ENCODE measurements at places on chromosomes 11 and 22.

GRCh38 chr11:67310246-67311050 lies 7.1 kb downstream of the SSH3 start:
- peaks cover 13% of the 10 kb centered on the region for H3K4me1 ChIP-seq
- no peak overlapping the region for H3K27ac ChIP-seq
- H3K36me3 ChIP-seq, result no peaks in the 10 kb centered on the region
- H3K4me3 ChIP-seq, result no peak overlapping the region
- no peak for DNase-seq
- no peaks in the 10 kb centered on the region for H3K27me3 ChIP-seq

GRCh38 chr11:1197431-1197885 lies 25.4 kb upstream of the MUC5B start:
- no peak for DNase-seq
- no peaks in the 10 kb centered on the region for H3K27me3 ChIP-seq
- H3K4me3 ChIP-seq, result no peak overlapping the region
- no peaks in the 10 kb centered on the region for H3K36me3 ChIP-seq

DNA sequence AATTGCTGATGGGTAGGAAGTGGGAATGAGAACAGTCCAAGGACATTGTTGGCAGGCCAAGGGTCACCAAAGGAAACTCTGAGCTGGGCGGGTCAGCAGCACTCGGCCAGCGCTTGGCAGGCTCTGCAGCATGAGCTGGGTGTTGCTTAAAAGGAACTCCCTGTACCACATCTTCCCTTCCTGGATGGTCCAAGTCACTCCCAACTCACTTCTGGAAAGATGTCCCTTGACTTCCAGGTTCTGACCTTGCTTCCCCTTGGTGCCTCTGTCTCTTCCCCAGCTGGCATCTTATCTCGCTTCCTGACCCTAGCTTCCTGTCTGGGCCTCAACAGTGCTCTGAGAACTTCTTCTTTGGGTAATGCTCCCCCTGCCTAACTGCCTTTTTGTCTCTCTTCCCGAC lies 24.8 kb upstream of the SWAP70 start:
- H3K4me3 ChIP-seq, result no peak overlapping the region
- no peaks in the 10 kb centered on the region for H3K36me3 ChIP-seq
- H3K27me3 ChIP-seq, result peaks cover 7% of the 10 kb centered on the region
- peaks cover 3% of the 10 kb centered on the region for H3K4me1 ChIP-seq
- H3K27ac ChIP-seq, result no peak overlapping the region

DNA sequence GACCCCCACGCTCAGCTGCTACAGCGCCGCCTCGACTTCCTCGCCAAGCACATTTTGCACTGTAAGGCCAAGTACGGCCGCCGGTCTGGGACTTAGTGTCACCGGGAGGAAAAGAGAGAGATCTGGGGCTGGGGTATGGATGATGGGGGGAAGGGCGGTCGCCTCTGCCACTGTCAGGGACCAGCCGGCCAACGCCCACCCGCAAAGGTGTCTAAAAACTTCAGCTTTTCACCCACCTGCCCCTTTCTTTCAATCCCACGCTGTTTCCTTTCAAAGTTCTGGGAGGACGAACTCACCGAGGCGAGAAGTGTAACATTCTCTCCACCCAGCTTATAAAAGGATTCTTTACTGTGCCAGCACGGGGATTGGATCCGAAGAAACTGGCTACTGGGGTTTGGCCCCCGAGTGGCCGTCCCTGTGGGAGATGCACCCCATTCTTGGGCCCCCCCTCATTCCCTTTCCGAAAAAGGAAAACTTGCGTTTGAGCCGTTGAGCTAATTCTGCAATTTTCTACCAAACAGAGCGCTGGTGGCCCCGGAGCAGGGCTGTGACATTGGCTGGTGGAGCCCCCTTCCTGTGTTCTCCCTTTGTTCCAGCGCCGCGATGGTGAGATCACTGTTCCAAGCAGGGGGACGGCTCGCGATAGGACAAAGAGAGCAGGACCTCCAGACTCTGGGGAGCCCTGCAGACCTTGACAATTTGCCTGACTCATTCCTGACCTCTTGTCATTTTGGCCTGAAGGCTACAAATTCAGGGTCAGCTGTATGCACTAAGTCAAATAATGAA lies 1.8 kb downstream of the FJX1 start:
- peaks cover 6% of the 10 kb centered on the region for H3K4me1 ChIP-seq
- no peak for DNase-seq
- peaks cover 30% of the 10 kb centered on the region for H3K27me3 ChIP-seq

DNA sequence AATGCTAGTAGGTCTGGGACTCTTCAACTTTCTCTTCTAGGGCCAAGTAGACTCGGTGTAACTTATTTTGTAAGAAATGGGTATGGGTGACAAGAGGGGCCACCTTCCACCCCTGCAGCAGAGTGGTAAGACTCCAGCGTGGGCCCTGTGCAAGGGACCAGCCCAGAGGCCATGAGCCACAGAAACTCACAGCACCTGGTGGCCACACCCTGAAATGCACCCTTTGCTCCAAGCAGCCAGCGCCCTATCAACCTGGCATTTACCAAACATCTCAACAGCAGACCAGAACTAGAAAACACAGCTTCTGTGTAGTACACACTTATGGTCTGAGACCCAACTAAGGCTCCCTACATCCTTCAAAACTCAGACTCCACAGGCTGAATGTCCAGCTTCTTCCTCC lies 5.7 kb downstream of the CDCA5 start:
- H3K4me1 ChIP-seq, result peaks cover 1% of the 10 kb centered on the region
- peak; percentile 74 for DNase-seq
- no peaks in the 10 kb centered on the region for H3K27me3 ChIP-seq
- H3K36me3 ChIP-seq, result no peaks in the 10 kb centered on the region
- H3K27ac ChIP-seq, result peak overlapping the region; percentile 52

DNA sequence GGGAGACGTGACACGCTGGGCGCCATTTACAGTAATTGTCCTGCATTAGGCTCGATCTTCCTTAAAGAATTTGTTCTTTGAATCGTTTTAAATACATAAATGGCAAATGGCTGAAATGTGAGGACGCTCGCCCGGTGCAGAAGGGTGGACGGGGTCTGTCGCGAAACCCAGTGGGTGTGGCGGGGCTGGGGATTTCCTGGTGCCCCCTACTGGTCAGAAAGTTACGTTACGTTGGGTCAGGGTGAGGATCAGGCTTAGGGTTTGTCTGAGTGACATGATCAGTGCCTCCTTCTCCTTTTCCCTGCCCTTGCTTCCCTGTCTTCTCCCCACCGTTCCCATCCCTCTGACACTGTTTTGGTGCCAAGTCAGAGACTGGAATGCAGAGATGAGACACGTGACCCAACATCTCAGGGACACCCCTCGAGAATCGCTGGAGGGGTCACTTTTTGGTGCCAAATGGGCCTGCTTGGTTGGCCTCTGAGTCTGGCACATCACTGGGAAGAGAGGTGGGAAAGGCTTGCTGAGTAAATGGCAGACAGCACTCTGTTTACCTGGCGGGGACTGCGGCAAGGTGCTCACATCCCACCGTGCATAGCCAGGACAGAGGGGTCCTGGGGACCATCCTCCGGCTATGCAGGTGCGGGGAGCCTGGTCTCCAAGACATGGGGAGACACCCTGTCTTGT lies 1107.6 kb downstream of the BRD1 start:
- H3K36me3 ChIP-seq, result no peaks in the 10 kb centered on the region
- H3K27ac ChIP-seq, result no peak overlapping the region
- no peak overlapping the region for H3K4me3 ChIP-seq
- no peaks in the 10 kb centered on the region for H3K4me1 ChIP-seq

DNA sequence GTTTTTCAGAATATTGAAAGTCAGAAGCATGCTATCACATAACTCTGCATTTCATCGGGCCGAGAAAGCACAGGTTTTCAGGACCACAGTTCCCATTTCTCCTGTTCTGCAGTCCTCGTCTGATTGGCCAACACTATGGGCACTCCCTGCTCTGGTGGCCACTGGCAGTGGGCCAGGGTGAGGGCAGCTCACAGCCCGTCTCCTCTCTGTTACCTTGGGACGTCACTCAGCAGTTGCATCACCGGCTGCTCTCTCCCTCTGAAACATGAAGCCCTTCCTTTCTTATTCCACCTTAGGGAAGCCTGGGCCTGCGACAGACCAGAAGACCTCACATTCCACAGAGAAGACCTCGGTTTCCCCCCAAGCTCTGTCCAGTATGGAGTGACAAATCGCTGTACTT lies 11.4 kb upstream of the MICAL3 start:
- no peaks in the 10 kb centered on the region for H3K36me3 ChIP-seq
- no peaks in the 10 kb centered on the region for H3K4me1 ChIP-seq
- no peak overlapping the region for H3K27ac ChIP-seq
- DNase-seq, result no peak
- peaks cover 3% of the 10 kb centered on the region for H3K27me3 ChIP-seq

- H3K36me3 ChIP-seq, result peaks cover 8% of the 10 kb centered on the region
- peak overlapping the region; percentile 85 for H3K27ac ChIP-seq
- H3K4me1 ChIP-seq, result peaks cover 37% of the 10 kb centered on the region
- DNase-seq, result peak; percentile 38
- no peaks in the 10 kb centered on the region for H3K27me3 ChIP-seq
These were observed 926 bp downstream of the CD6 start for GRCh38 chr11:60972182-60973030.

DNA sequence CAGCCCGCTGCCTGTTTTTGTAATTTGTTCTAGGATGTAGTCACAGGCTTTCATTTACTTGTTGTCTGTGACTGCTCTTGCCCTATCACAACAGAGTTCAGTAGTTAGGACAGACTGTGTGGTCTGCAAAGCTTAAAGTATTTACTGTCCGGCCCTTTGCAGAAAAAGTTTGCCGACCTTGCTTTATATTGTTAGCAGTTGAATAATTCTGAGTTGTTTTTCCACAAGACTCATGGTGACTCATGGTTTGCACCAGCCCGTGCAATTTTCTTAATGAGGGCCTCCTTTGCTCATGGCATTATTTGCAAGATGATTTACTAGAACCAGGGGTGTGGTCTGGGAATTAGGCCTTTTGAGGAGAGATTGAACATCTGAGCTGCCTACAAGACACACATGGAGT lies 110.6 kb downstream of the SCN3B start:
- H3K4me3 ChIP-seq, result no peak overlapping the region
- DNase-seq, result no peak
- no peaks in the 10 kb centered on the region for H3K36me3 ChIP-seq
- H3K27ac ChIP-seq, result no peak overlapping the region
- H3K27me3 ChIP-seq, result no peaks in the 10 kb centered on the region

- H3K4me3 ChIP-seq, result no peak overlapping the region
- H3K4me1 ChIP-seq, result peaks cover 40% of the 10 kb centered on the region
- peaks cover 11% of the 10 kb centered on the region for H3K36me3 ChIP-seq
- DNase-seq, result no peak
- no peaks in the 10 kb centered on the region for H3K27me3 ChIP-seq
- H3K27ac ChIP-seq, result peak overlapping the region; percentile 98
These were observed 1.3 kb upstream of the SLC3A2 start for GRCh38 chr11:62879235-62879978.

GRCh38 chr11:45085646-45086501 lies 60.6 kb upstream of the PRDM11 start:
- peaks cover 4% of the 10 kb centered on the region for H3K4me1 ChIP-seq
- no peak overlapping the region for H3K27ac ChIP-seq
- no peaks in the 10 kb centered on the region for H3K27me3 ChIP-seq
- no peaks in the 10 kb centered on the region for H3K36me3 ChIP-seq
- DNase-seq, result no peak
- no peak overlapping the region for H3K4me3 ChIP-seq

All from T-cell (primary cell).